Activated gamma-delta T cell treated with Interleukin-2 at 50 U/mL for 16 hours (primary cell): ENCODE measurements at places on chromosomes 3 and 15.

GRCh38 chr3:165404357-165405027, 208.3 kb upstream of the SLITRK3 start:
- no peak for DNase-seq

GRCh38 chr15:64883997-64884511, 27.6 kb upstream of the ANKDD1A start:
- peak; percentile 75 for DNase-seq

- no peak for DNase-seq
These were observed 109.5 kb downstream of the PEX5L start for GRCh38 chr3:179927191-179927590.

DNA sequence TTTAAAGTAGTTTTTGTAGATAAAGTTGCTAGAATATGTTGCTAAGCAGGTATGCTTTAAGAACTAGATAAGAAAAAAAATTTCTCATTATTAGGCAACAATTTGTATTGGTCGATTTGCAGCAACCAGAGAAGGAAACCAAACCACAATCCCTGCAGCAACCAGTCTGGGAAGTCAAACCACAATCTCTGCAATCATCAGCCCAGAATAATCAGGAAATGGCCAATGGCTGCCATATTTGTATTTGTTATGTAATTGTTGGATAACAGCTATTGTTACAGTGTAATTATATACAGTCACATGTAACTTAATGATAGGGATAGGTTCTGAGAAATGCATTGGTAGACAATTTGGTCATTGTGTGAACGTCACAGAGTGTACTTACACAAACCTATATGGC, 23.6 kb downstream of the STXBP5L start:
- DNase-seq = no peak

DNA sequence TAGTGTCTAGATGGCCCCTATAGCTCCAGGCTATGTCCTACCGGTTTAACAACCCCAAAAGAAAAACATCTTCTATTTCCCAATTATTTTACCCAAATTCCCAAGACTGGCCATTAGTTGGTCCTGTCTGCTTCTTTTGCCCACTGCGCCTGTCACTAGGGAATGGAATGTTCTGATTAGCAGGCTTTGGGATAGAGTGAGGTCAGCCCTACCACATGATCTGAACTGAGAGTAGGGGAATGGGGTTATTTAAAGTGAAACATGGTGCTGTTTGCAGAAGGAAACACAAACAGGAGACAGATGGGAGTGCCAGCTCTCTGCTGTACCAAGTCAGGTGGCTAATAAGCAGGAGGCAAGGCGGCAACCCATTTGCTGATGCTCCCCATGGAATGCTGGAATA, 635.6 kb upstream of the CFAP20DC start:
- no peak for DNase-seq

- no peak for DNase-seq
These were observed 14.8 kb downstream of the PBRM1 start for GRCh38 chr3:52670621-52671521.

GRCh38 chr15:43792761-43793476, 799 bp downstream of the SERF2 start:
- DNase-seq = no peak
